Esophagus muscularis mucosa (tissue), 4 donors: ENCODE measurements at places on chromosomes 2 and 18. TPM values are rescaled to one million over a fixed set of nuclear protein-coding genes. Genes with fewer than 3 reads are reported as not detected.

SERPINB11 gene
- not detected for total RNA-seq

TEX44 gene
- not detected for total RNA-seq

PDE1A gene
- 13.6 TPM for total RNA-seq

GATA6 gene
- 15.6 TPM for total RNA-seq

STARD6 gene
- not detected for total RNA-seq

GCG gene
- not detected for total RNA-seq

CD8B2 gene
- not detected for total RNA-seq

MC5R gene
- total RNA-seq: not detected
